Fibroblast of upper back skin (primary cell): ENCODE measurements at places on chromosomes 7 and 10.

DNA sequence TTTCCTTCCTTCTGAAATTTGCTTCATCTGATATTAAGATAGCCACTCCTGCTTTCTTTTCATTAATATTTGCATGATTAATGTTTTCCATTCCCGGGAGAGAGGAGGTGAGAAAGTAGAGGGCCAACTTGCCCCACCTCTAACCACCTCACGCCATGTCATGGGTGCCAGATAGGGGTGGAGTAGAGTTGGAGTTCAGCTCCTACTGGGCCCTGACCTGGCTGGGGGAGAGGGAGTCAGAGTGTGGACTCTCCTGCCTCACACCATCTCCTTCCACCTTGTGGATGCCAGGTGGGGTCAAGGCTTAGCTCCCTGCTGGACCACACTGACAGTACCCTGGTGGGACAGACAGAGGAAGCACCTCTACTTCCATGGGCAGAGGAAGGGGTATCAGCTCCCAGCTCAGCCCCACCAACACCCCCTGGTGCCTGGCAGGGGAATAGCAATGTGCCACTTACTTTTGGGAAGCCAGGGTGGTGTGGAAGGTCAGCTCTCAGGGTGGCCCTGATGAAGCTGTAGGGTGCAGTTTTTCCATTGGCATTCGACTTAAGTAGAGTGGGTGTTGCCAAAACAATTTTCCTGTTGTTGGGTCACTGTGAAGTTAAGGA lies 28.0 kb downstream of the CHST12 start:
- DNase-seq = no peak

GRCh38 chr10:72688208-72688651 lies 3.7 kb upstream of the MCU start:
- peak; percentile 89 for DNase-seq

- DNase-seq = no peak
These were observed 120.4 kb downstream of the PKD1L1 start for GRCh38 chr7:47827871-47828270.

DNA sequence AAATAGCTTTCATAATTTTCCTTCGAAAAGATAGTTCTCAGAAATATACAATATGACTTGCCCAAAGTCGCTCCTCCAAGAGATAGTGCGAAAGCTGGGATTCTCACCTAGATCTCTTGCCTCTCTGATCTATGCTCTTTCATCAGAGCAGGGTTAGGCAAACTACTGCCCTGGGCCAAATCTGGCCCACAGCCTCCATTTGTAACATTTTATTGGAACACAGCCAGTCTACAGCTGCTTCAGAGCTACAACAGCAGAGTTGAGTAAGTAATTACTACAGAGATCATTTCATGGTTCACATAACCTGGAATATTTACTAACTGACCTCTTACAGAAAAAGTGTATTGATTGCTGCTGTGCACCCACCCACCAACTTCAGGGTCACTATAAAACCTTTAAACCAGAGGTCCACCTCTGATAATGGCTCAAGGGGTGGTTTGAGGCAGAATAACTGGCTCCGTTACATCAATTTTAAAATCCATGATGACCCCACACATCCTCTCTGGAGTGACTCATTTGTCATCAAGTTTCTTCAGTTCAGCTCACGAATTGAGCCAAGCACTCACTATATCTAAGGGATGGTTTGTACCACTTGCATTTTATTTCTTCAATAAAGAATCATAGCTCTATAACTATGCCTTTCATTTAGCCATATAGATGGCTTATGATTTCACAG lies 1019.0 kb downstream of the XPNPEP1 start:
- peak; percentile 74 for DNase-seq

DNA sequence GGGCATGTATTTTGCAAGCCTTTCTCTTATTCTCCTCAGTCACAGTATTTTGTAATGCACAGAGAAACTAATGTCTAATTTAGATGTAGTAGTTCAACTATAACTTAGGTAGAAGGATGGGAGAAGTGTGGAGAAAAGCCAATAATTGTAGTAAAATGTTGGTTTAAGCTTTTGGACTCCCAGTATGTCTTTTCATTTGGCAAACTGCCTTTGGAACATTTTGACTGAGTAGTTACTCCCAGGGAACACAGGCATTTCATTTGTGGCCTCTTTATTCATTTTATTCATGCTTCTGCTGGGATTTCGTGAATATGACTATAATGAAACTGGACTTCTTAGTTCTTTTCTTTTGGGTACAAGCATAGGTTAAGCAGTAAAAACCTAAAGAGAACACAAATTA lies 79.0 kb downstream of the EXOC4 start:
- DNase-seq = peak; percentile 42

- no peak for DNase-seq
These were observed 121.9 kb downstream of the RAB11FIP2 start for GRCh38 chr10:117924820-117925219.

GRCh38 chr7:3021825-3022224 lies 21.8 kb downstream of the CARD11 start:
- DNase-seq = no peak

GRCh38 chr7:135253851-135254771 lies 20.5 kb downstream of the STRA8 start:
- DNase-seq = peak; percentile 73

- DNase-seq = no peak
These were observed 18.3 kb downstream of the MDFIC start for GRCh38 chr7:114940220-114940619.

DNA sequence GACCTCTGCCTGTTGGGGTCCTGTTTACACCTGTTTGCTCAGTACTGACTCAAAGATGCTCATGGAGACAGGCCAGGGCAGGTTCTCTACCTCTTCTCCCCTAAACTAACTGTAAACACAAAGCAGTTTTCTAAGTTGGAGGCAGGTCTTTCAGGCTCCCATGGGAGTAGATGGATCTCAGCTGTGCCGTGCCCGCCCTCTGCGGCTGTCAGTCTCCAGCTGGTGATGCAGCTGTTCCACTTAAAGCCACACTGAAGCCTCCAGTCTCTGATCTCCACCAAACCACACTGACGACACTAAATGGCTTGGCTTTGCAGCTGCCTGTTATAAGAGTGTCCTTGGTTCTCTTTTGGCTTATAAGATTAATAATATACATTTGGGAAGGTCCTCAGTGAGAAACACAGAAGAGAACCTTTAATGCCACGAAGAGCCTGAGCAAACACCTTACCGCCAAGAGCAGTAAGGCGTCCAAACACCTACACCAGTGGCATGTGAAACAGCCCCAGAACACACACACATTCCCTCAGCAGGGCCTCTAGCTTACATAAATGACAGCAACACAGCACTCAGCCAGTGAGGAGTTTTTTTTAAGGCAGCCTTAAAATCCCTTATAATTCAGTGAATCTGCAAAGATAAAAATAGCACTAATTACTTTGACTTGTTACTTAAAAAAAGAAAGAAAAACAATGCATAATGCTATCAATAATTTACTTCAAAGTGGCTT lies 60.4 kb upstream of the KCNIP2 start:
- peak; percentile 11 for DNase-seq

DNA sequence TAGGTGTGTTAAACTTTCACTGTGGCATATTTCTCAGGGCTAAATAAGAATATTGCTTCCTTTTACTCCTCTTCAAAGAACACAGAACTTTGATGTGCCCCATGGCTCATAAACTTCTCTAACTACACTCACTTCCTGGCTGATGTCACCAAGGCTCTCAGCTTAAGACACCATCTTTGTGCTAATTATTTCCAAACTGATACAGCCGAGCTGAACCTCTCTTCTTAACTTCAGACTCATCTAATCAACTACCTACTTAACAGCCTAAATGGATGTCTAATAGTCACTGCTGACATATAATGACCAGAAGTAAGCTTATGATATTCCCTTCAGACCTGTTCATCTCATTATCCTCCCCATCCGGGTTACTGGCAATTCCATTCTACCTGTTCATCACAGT lies 3.6 kb downstream of the C10orf67 start:
- DNase-seq = peak; percentile 35

GRCh38 chr7:2863461-2864066 lies 19.5 kb upstream of the GNA12 start:
- peak; percentile 95 for DNase-seq

DNA sequence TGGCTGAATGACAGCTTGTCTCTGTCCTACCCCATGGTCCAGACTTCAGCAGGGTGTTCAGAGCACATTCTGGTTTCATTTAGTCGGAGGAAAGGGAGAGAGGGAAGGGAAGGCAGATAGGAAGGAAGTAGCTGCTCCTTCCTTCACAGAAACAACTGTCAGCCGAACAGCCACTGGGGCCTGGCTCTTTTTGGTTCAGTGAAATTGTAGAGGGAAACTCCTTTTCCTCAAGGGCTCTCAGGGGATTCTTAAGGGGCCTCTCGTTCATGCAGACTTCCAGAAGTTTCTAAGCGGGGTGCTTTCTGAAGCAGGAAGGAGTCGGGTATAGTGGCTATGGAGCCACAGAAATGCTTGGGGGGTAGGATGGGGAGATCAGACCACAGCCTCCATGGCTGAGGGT lies 56.4 kb downstream of the TLL2 start:
- no peak for DNase-seq

GRCh38 chr7:137870684-137871083 lies 23.9 kb upstream of the DGKI start:
- no peak for DNase-seq

GRCh38 chr10:94683214-94684054 lies at the start of gene CYP2C18:
Gene CYP2C18 (plus strand): TSS chr10:94683729. CDS start chr10:94683820, 91 bp downstream.
- DNase-seq = no peak

GRCh38 chr10:62907470-62908212 lies 91.5 kb upstream of the EGR2 start:
- no peak for DNase-seq

- DNase-seq = peak; percentile 58
These were observed 11.3 kb downstream of the FAM221A start for GRCh38 chr7:23691320-23691719.

GRCh38 chr7:140121326-140121725 lies 55.5 kb downstream of the KDM7A start:
- DNase-seq = no peak

GRCh38 chr7:2312267-2312929 lies 1.8 kb downstream of the SNX8 start:
- DNase-seq = no peak

- no peak for DNase-seq
These were observed 496.9 kb upstream of the CELF2 start for GRCh38 chr10:10520491-10521385.

DNA sequence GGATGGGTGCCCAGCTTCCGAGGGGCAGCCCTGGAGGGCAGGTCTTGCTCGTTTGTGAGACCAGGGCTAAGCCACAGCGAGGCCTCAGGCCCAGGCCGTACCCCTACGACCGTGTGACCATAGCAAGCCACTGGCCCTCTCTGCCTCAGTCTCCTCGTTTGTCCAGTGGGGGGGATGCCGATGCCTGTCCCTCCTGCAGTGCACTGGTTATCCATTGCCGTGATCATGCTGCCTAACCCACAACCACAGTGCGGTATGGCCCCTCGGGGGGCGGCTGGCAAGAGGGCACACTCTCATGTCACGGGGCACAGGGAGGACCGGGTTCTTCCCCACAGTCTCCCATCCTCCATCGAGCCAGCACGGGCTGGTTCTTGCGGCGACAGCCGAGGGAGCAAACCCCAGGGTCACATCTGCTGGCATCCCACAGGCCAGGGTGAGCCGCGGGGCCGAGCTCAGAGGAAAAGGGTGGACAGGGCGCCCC lies 80.5 kb downstream of the ELFN1 start:
- no peak for DNase-seq

DNA sequence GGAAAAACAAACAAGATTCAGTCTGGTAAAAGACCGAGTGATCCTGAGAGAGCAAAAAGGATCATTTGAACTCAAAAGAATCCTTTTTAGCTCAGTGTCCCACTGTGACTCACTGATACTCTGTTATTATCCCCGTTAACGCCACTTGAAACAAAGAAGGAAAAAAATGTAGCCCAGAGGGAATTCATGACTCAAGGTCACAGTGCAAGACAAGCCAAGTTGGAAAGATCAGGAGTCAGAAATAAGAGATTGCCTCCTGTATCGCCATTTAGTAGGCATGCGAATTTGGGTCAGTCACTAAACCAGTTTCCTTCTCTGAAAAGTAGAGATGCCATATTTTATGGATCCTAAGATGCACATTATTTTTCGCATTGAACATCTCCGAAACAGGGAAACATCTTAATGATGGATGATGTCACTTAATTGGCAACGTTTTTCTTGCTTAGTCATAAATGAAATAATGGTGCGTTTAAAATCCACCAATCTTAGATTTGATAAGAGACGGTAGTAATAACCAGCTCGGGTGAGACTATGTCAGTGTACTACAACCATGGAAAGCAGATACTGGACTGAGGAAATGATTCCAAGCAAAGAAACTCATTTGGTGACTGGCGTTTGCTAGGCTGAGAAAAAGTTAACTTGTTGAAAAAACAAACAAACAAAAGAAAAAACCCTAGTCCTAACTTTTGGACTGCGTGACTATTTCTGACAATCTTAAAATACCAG lies 502.0 kb upstream of the CELF2 start:
- DNase-seq = no peak

- peak; percentile 75 for DNase-seq
These were observed 6.8 kb downstream of the ORAI2 start for GRCh38 chr7:102439963-102440795.

GRCh38 chr7:84490661-84491060 lies 296.1 kb upstream of the SEMA3A start:
- DNase-seq = peak; percentile 53

DNA sequence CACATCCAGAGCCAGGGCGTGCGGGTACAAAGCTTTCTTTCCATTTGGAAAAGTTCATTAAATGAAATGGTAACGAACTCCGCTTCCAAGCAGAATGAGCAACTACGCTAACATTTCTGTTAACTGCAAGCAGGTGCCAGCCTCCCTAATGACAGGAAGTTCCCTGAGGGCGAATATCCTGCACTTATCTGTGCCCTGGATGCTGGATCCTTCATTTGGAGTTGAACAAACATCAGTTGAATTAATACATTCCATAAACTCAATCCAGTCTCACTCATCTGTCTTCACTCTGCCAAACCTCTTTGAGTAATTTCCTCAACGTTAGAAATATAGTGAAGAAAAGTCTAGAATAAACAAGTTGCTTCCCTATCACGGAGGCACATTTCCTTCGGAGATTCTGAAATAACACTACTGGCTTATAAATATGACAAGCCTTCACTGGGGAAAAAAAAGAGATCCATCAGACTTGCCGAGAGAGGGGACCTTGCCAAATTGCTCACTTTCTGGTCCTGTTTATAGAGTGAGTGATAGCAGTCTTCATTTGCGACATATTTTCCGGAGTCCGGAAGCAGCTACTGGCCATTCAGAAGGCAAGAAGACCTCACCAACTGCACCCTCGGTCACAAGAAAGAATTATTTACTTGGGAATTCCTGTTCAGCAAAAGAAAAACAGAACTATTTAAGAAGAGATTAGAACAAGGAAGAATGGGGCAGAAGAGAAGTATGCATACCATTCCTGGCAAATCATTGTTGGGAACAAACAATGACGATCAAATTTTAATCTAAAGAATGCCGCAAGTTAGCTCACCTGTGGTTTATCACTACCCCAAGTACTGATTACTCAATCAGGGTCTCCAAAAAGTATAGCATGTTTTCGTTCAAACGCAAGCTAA lies 196.4 kb downstream of the FAM107B start:
- DNase-seq = no peak

- DNase-seq = no peak
These were observed 113.0 kb downstream of the MGMT start for GRCh38 chr10:129580010-129580409.

- DNase-seq = peak; percentile 36
These were observed 3.2 kb downstream of the ZNF316 start for GRCh38 chr7:6640246-6640721.

- DNase-seq = no peak
These were observed 56.0 kb downstream of the BPGM start for GRCh38 chr7:134702366-134703240.
